Esophagus muscularis mucosa (tissue), 4 donors: ENCODE measurements at places on chromosomes 2 and 18.

- no peak for DNase-seq
Measured at GRCh38 chr2:218607436-218608115, at the start of gene PLCD4. Gene PLCD4 (plus strand): TSS chr2:218607899. CDS start chr2:218615740, 7,841 bp downstream.

- no peak for DNase-seq
Measured at GRCh38 chr2:144950899-144951560, 431.1 kb upstream of the ZEB2 start.

- no peak for DNase-seq
Measured at GRCh38 chr2:140144611-140145010, 1364.4 kb upstream of the NXPH2 start.

- no peak for DNase-seq
Measured at GRCh38 chr2:37827911-37828511, 97.1 kb upstream of the RMDN2 start.

DNA sequence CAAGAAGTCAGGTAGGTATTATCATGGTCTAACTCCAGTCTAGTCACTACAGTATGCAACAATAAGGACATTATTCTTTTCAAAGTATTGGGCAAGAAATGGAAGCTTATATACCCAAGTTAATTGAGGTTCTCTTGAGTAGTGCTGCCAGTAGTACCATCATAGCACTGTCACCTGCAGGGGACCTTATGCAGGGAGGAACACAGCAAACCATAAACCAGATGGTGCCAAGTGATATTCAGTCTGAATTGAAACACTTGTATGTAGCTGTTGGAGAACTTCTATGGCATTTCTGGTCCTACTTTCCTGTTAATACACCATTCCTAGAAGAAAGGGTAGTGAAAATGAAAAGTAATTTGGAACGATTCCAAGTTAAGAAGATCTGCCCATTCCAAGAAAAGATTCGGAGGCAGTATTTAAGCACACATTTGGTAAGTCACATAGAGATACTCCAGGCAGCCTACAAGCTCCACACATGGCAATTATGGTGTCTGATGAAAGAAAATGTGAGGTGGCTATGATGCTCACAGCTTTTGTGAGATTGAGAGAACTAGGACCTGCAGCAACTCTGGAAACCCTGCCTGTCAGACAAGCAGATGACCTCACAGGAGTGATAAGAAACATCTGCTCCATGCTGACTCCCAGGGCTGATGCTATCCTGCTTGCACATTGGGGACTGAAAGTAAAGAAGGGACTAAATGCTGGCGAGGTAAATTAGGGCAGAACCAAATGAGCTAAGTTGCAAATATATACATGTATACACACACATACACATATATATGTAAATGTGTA lies 174.7 kb downstream of the MC4R start:
- no peak for DNase-seq

DNA sequence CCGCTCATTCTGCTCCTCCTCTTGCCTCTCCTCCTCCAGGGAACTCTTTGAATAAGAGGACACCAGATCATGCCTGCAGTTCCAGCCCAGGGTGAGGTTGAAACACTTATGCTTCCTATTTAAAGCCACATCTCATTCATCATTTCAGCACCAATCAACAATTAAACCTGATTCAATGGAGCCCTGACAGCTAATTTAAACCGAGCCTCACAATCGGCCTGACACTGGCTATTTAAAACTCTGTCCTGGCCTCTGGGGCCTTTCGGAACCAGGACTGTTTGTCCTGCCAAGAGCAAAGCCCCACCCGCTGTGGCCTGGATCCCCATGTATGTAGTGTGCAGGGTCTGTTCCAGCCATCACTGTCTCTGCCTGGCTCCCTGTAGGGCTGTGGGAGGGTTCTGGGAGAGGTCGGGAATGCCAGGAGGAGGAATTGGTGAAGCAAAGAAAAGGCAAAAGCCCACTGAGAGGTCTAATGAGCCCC lies 97.4 kb downstream of the MCFD2 start:
- no peak for DNase-seq
